ENCODE measurements at places on chromosomes 16 and 17.

DNA sequence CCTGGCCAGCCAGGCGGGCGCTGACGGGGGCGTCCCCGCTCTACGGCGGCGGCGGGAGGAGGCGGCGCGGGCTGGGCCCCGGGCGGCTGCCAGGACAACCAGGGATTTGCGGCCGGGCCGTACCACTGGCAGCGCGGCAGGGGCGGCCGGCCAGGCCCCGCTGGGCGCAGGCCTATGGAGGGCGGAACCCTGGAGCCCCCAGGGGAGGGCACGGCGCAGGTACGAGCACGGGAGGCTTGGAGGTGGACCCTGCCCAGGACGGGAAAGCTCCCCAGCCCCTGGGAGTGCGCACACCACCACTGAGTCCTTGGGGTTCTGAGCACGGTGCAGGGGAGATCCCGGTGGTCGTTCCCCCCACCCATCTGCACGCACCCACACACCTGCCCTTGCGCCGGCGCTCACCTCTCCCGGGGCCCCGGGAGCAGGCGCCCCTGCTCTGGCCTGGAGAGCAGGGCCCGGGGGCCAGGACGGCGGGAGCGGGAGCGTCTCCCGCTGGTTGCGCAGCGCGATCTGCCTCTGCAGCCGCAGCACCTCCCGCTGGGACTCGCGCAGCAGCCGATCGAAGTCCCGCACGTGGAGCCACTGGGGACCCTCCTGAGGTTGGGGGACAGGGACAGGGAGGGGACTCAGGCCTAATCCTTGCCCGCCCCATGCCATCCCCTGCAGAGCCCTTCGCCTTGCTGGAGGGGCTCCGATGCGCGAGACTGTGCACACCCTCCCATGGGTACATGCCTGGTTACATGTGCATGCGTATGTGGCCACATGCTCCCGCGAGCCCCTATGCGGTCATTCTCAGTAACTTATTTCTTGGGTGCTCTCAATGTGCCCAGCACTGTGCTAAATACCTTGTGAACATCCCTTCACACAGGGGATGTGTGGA is 3.9 kb downstream of the TSPOAP1 start:
- DNase-seq: no peak

DNA sequence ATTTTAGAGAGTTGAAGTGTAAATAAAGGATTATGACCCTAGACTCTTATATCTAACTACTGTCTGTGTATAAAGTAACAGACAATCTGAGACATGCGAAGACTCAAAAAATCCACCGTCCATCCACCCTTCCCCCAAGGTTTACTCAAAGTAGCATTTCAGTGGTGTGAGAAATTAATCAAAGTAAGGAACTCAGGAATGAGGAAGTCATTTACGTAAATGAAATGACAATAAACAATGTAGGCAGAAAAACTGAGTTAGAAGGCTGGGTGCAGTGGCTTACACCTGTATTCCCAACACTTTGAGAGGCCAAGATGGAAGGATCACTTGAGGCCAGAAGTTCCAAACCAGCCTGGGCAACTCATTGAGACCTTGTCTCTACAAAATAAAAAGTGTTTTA is 19.8 kb upstream of the NTN1 start:
- DNase-seq: no peak

DNA sequence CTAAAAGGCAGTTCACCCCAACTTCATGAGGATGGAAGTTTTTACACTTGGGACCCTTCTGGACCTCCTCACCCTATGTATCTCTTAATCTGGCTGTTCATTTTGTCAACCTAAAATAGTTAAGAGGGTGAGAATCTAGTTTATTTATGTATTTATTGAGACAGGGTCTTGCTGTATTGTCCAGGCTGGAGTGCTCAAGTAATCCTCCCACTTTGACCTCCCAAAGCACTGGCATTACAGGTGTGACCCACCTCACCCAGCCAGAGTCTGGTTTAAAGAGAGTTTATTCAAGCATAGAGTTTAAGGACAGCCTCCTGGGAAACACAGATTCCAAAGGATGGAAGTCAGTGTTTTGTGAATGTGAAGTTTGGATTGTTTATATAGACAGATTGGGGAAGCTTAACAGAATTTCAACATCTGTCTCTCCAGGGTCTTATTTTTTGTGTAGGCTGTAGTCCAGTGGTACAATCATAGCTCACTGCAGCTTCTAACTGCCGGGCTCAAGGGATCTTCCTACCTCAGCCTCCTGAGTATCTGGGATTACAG is 8.0 kb upstream of the APPBP2 start:
- no peak for DNase-seq

GRCh38 chr16:57091200-57091974 is 996 bp upstream of the CPNE2 start:
- peak; percentile 50 for DNase-seq

GRCh38 chr17:31511195-31511578 is 119.7 kb downstream of the RAB11FIP4 start:
- DNase-seq: no peak

DNA sequence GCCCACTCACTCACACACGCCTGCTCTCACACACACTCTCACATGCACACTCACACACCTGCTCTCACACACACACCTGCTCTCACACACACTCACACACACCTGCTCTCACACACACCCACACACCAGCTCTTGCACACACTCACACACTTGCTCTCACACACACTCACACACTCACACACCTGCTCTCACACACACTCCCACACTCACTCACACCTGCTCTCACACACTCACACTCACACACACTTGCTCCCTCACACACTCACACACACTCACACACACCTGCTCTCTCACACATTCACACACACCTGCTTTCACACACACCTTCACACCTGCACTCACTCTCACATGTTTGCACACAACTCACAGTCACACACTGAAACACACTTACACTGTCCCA is 4.0 kb downstream of the CD300H start:
- no peak for DNase-seq

DNA sequence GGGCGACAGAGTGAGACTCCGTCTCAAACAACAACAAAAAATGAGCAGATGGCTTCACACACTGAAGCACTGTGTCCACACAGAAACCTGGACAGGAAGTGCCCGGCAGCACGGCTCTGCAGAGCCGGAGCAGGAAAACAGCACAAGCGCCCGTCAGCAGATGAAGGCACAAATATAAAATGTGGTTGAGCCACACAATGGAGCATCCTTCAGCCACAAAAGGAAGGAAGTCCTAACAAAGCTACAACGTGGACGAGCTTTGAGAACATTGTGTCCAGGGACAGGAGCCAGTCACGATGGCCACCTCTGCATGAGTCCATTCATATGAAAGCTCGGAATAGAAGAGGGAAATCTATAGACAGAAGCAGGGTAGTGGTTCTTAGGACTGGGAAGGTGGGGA is 15.7 kb downstream of the RHBDF2 start:
- no peak for DNase-seq

DNA sequence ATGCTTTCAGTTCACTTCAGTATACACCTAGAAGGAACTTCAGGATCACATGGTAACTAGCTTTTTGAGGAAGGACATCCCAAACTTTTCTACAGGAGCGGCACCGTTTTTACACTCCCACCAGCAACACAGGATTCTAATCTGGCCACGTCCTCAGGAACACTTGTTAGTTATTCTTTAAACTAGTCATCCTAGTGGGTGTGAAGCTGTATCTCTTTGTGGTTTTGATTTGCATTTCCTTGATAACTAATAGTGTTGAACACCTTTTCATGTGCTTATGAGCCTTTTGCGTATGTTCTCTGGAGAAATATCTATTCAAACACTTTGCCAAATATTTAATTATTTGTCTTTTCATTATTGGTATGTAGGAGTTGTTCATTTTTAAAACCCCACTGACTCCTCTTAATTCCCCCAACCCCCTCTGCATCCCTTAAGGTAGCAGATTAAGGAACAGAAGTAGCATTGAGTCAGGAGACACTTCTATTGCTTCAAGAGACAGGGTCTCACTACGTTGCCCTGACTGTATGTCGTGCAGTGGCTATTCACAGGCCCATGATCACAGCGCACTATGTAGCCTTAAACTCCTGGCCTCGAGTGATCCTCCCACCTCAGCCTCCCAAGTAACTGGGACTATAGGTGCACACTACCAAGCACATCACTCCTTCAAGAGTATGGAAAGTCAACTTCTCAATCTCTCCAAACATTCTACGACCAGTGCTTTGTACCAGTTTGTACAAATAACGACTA is 25.4 kb downstream of the YWHAE start:
- DNase-seq: peak; percentile 42

GRCh38 chr16:85463672-85464382 is 149.3 kb upstream of the GSE1 start:
- DNase-seq: no peak

GRCh38 chr16:894841-895240 is 75.9 kb downstream of the LMF1 start:
- DNase-seq: no peak

DNA sequence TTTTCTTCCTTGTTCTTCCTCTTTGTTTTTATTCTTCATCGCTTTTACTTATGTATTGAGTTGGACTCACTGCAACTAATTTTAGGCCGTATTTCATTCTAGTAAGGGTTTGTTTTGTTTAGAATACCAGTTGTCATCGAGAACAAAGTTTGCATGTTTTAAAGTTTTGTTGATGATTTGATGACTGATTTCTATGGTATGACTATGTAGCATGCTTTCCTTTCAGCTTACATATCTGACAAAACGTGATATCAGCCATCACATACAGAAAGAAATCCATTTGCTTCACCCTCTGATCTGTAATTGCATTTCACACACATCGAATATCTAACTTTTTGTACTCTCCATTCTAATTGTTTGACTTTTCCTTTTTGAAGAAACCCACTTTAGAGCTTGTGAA is 4.0 kb downstream of the PRKCA start:
- no peak for DNase-seq

DNA sequence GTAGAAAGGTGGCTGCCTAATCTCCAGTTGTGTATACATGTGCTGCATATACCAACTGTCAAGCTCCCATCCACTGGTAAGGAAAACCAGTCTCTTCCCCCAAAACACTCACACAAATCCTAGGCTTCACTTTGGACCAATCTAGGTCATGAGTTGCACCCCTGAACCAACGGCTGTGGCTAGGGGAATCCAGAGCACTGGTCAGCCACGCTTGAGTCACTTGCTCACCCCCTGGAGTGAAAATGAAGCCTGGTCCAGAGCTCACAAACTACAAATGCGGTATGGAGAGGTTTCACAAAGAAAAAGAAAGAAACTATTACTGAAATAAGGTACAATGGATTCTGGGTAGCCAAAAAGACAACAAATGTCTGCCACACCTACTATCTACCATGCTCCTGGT is 66.1 kb upstream of the NLK start:
- DNase-seq: no peak

DNA sequence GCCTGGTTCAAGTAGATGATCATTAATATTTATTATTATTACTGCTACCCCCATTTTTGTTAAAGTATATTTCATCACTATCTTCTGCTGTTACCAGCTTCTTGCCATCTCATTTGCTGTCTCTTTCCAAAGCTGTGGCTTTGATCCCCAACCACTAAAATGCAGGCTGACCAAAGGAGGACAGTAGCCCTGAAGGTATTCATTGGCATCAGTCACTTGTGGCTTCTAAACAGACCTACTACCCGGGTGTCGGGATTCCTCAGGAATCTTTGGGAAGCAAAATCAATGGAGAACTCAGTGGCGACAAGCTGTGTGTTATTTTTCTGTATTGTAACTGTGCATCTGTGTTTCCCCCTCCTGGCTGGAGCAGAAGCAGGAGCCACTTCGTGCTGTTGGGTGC is 379.2 kb upstream of the ERCC4 start:
- DNase-seq: no peak

GRCh38 chr16:70410734-70411133 is 28.2 kb downstream of the ST3GAL2 start:
- no peak for DNase-seq

GRCh38 chr16:85566561-85567100 is 46.5 kb upstream of the GSE1 start:
- no peak for DNase-seq

DNA sequence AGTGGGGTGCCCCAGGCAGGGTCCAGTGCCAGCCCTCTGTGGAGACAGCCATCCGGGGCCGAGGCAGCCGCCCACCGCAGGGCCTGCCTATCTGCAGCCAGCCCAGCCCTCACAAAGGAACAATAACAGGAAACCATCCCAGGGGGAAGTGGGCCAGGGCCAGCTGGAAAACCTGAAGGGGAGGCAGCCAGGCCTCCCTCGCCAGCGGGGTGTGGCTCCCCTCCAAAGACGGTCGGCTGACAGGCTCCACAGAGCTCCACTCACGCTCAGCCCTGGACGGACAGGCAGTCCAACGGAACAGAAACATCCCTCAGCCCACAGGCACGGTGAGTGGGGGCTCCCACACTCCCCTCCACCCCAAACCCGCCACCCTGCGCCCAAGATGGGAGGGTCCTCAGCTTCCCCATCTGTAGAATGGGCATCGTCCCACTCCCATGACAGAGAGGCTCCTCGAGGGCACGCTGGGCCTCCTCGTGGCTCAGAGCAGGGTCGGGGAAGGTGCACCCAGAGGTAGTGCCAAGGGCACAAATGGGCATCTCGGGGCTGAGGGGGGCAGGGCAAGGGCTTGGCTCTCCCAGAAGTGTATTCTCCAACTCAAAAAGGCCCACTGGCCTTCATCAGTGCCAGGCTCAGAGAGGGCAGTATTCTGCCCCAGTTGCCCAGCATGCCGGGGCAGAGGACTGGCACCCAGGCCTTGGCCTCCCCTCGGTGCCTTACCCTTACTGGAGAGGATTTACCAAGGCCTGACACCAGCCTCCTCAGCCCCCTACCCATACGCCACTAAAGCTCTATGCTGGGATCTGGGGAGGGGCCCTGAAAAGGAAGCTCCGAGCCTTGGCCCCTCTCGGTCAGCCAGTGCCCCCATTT is at the start of gene CDH5:
CDH5 (plus strand) TSS at position 259 of the 867 bp plus-strand sequence. CDS start 12,647 bp downstream, outside the sequence.
- DNase-seq: no peak
